ENCODE measurements at places on chromosomes 7 and 10.

DNA sequence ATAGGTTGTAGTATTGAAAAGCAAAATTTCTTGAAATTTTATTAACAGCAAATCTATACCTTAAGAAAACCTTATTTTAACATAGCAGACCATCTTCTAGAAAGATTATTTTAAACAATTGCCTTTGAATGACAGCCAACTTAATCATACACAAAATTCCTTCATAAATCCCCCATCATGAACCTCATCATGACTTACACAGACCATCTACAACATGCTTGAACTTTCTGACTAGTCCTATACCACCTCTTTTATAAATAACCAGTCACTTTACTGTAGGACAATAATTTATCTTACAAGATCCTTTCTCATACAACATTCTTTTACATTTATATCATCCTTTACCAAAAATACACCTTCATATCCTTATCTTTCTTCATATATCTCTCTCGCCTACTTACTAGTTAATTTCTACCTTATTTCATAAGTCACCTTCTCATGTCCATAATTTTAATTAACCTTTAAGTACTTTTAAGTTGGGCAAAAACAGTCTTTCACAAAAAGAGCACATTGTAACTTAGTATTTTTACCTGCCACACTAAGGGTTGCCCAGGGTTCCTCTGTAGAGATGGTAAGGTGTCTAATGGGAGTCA is 16.6 kb upstream of the PTN start:
- DNase-seq, result no peak

GRCh38 chr10:34537629-34538231 is 277.4 kb downstream of the PARD3 start:
- no peak for DNase-seq

DNA sequence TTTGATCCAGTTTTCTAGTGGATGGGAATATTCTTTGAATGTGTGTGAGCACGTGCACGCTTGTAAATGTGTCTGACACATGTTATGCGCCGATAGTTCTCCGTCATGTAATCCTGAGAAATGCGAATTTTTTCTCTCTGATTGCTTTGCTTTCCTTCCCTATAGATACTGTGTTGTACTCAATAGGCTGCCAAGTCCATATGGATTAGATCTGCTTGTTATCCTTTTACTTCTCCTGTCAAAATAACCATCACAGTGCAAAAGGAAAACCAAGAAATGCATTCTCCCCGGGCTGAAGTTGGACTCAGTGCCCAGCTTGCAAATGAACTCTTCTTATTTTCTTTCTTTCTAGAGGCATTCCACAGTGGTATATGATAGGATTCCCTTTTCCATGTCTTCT is 131.9 kb downstream of the KIAA1217 start:
- DNase-seq, result no peak

DNA sequence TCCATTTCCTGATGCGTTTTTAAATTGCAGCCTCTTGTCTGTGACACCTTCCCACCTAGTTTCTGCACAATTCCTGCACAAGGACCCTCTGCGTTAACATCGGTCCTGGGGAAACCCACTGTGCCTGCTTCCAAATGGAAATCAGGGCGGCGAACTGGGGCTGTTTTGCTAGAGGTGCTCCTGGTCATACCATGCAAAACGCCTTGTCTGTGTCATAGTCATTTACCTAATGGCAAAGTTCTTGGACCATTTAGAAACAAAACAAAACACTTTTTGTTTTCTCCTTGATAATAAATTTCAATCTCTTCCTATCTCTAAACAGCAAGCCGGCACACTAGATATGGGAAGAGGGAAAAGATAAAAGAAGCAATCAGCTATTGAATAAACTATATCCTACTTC is 206.9 kb upstream of the KLF14 start:
- DNase-seq, result no peak

DNA sequence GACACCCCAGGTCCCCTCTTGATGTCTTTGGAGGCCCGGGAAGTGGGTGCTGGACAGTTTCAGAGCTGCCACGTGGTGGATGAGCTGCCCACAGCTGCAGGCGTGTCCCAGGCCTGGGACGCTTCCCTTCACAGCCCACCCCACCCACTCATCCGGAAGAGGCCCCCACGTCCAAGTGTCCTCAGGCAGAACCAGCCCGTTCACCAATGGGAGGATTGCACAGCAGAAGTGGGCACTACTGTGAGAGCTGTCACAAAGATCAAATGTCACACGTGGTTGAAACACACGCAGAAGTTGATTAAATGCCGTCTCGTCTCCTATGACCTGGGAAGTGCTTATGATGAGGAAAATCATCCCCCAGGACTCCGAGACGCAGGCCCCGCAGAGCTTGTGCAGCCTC is 52.9 kb downstream of the STK32C start:
- no peak for DNase-seq

DNA sequence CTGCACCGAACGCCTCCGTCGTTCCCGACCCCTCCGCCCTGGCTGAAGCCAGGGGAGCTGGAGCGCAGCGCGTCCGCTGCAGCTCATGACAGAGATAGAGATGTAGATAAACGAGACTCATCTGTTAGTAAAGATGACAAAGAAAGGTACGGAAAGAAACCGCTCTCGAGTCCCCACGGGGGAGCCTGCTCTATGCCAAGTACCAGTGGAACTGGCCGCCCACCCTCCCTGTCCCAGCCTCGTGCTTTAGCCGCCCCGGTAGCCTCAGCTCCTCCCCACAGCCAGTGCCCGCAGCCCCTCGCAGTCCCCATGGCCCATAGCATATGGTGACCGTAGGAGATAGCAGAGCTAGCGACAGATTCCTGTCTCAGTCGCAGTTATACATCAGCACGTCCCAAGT is 344.7 kb upstream of the GALNT17 start:
- no peak for DNase-seq

DNA sequence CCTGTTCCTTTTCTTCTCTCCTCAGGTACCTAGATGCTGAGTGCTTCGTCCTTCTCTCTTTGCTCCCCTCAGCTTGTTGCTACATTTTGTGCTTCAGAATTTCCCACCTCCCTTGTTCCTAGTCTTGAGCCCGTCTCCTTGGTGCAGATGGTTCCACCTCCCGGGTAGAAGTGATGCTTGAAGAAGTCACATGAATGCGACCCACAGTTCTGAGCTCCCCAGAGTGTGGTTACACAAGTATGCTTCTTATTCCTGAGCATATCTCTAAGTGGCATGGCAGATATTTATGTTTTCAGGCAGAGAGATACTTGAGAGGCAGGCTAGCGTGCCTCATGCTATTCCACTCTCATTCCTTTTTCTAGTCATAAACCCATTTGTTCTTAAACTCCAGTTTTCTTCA is 34.0 kb downstream of the INPP5F start:
- DNase-seq, result no peak

DNA sequence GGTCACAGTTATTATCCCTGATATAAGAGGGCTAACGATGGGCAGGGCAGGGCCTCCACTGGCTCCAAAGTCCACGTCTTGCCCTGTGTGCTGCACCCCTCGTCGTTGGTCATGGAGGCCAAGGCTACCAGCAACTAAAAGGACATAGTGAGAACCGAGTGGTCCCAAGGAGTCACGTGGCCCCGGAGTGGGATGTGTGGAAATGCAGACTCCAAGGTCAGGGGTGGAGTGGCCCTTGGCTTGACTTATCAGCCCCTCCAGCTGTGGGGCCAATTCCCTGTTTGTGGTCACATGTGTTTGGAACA is 30.7 kb downstream of the BTBD16 start:
- no peak for DNase-seq

GRCh38 chr7:102129636-102130370 is 156.9 kb upstream of the SH2B2 start:
- DNase-seq, result no peak

GRCh38 chr7:44867073-44867995 is 18.0 kb downstream of the PURB start:
- no peak for DNase-seq

- no peak for DNase-seq
These were observed 24.8 kb downstream of the DUSP5 start for GRCh38 chr10:110522365-110522988.

- no peak for DNase-seq
These were observed 25.8 kb downstream of the DOCK1 start for GRCh38 chr10:126930883-126931503.

- no peak for DNase-seq
These were observed 1.4 kb upstream of the PSAP start for GRCh38 chr10:71852355-71852937.

DNA sequence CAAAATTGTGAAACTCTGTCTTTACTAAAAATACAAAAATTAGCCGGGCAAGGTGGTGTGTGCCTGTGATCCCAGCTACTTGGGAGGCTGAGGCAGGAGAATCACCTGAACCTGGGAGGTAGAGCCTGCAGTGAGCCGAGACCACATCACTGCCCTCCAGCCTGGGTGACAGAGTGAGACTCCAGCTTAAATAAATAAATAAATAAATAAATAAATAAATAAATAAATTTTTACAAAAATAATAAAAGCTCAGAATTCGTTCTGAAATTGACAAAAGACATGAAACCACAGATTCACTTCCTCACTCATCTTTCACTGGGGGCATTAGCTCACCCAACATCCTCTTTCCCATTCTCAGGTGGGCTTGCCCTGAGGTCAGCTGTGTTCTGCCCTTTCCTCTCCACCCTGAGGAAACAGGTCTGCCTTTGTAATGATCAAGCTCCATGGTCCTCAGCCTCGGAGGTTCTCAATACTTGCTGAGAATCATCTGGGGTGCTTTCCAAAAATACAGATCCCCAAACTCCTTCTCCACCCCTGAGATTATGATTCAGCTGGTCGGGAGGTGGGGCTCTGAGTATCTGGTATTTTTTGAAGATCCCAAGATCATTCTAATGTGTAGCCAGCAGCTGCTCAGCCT is 29.2 kb upstream of the APBB1IP start:
- no peak for DNase-seq

- DNase-seq, result no peak
These were observed 142.9 kb upstream of the PCGF5 start for GRCh38 chr10:91077549-91078071.

DNA sequence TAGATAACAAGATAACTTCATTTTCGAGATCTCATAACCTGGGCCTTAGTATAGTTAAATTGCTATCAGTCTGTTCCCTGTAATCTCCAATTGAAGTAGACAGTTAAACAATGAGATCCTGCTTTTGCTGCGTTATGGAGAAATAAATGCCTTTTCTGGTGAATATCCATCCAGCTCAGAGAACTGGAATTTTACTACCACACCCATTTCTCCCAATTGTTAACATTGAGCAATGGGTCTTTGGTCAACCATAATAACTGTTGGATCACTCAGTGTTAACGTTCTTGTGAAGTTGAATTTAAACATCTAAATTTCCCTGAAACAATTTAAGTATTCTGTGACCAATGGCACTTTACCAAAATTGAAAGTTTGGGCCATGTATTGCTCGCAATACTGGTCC is 3.0 kb downstream of the CALU start:
- DNase-seq, result no peak

DNA sequence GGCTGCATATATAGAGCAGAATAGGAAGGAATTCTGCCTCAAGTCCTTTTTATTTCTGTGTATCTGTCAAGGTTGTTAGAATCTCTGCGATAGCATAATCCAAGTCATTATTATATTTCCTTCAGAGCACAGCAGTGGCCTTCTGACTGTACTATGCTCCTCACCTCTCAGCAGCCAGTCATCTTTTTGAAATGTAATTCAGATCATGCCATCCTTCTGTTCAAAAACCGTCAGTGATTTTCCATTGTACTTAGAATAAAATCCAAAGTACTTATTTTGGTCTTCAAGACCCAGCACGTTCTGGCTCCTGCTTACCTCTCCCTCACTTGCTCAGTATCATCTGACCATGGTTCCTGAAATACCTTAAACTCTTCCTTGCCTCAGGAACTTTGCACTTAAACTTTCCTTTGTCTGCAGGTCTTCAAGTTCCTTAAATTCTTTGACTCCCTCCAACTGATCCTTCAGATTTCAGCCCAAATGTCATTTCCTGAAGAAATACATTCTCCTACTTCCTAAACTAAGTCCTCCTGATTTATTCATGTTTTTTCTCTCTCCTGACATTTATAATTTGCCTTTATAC is 112.4 kb downstream of the ST7 start:
- no peak for DNase-seq

- no peak for DNase-seq
These were observed 18.6 kb upstream of the MEST start for GRCh38 chr7:130473289-130473688.

Measured in stimulated activated CD8-positive, alpha-beta memory T cell treated with anti-CD3 and anti-CD28 coated beads, Interleukin-4, amount 100 ng/mL, for 1 hour (primary cell).